ENCODE measurements at places on chromosomes 3 and 15. TPM values are rescaled to one million over a fixed set of nuclear protein-coding genes. Genes with fewer than 3 reads are reported as not detected.

DNA sequence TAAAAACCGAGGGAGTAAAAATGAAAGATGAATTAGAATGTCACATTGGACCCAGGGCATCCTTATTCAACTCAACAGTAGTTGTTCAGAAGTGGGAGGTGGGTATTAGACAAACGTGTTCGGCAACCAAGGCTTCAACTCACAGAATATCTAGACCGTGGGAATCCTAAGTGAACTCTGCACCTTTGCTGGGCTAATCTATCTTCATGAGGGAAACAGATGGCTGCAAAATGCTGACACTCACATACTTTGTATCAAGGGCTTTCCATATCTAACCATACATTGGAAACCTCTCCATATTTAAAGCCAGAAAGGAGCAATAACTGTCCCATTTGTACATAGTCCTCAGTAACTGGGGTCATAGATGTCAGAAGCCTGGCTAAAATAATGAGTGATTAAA lies 20.9 kb downstream of the PLSCR1 start:
- DNase-seq = no peak

GRCh38 chr3:141071681-141072260 lies 20.6 kb downstream of the SPSB4 start:
- no peak for DNase-seq

DNA sequence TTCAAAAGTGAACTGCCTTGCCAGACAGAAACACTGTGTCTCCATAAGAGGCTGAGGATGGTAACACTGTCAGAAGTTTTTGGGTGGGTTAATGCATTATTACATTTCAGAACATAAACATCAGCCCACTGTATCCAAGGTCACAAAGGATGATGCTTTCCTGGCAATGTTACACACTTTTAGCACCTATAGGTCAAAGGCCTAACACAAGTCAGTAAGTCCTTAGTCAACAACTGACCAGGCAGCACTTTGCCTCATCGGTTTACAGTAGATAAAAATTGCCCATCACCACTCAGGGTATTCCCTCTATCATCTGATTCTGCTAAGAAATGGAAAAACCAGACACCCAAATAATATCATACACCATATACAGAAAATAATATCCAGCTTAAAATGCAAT lies 98.4 kb downstream of the CTNNB1 start:
- no peak for DNase-seq

The FBXO40 gene
- polyA plus RNA-seq = 0.02 TPM
